IMR-90 (cell line): ENCODE measurements at places on chromosomes 16 and 17. TPM values are rescaled to one million over a fixed set of nuclear protein-coding genes. Genes with fewer than 3 reads are reported as not detected.

GRCh38 chr16:67430504-67430976 is 381 bp upstream of the HSD11B2 start:
- DNase-seq: no peak

The AKAP10 gene
- 18.3 and 18.6 TPM in 2 replicates for total RNA-seq

DNA sequence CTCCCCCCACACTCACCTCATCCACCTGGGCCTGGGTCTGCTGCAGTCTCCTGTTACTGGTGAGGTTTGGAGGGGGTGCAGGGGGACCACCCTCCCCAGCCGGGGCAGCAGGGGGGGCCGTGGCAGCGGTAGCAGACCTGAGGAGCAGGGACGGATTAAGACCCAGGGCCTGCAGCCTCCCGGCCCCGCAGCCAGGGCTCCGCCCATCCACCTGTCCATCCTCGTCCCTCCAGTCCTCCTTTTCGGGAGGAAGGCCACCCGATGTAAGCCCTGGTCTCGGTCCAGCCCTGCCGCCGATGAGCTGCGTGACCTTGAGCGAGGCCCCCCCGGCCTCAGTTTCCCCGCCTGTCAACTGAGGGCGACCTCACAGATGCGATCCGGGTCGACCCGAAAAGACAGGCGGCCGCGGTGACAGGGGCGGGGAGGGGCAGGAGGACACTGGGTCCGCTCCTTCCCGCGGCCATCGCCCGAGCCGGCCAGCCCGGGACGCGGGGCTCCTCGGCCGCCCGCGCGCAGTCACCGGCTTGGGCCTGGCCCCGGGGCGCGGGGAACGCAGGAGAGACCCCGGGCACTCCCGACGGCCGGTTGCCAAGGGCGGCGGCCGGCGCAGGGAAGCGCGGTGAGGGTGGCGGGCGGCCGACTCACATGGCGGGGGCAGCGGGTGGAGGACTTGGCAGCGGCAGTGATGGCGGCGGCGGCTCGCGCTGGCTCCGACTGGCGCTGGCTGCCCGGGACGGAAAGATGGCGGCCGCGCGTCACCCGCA is at the start of gene VAMP2:
Gene VAMP2, minus strand, starts transcription at position 716 of the 764 bp plus-strand sequence. Its CDS starts 69 bp downstream, at position 647.
- peak; percentile 50 for DNase-seq

DNA sequence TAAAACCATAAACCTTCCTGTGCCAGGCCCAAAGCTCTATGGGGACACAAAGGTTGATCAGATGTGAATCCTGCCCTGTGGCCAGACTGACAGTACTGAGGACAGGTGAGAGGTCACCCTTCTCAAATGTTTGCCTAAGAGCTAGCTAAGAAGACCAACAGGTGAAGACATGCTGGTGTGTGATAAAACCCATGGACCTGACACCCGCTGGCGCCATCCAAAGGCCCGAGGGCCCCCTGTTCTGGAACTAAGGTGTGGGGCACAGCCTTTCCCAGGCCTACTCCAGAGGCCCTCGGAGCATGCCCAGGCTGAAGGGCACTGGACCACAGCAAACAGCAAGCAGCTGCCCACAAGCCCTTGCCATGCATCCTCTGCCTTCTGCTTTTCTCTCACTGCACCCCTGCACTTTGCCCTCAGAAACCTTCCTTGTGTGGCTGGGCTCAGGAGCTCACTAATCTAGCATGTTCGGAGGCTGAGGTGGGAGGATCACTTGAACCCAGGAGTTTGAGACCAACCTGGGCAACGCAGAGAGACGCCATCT is 5.2 kb upstream of the CDK3 start:
- no peak for DNase-seq

- DNase-seq: no peak
Measured at GRCh38 chr17:75808549-75808904, 23.9 kb downstream of the UNK start.

DNA sequence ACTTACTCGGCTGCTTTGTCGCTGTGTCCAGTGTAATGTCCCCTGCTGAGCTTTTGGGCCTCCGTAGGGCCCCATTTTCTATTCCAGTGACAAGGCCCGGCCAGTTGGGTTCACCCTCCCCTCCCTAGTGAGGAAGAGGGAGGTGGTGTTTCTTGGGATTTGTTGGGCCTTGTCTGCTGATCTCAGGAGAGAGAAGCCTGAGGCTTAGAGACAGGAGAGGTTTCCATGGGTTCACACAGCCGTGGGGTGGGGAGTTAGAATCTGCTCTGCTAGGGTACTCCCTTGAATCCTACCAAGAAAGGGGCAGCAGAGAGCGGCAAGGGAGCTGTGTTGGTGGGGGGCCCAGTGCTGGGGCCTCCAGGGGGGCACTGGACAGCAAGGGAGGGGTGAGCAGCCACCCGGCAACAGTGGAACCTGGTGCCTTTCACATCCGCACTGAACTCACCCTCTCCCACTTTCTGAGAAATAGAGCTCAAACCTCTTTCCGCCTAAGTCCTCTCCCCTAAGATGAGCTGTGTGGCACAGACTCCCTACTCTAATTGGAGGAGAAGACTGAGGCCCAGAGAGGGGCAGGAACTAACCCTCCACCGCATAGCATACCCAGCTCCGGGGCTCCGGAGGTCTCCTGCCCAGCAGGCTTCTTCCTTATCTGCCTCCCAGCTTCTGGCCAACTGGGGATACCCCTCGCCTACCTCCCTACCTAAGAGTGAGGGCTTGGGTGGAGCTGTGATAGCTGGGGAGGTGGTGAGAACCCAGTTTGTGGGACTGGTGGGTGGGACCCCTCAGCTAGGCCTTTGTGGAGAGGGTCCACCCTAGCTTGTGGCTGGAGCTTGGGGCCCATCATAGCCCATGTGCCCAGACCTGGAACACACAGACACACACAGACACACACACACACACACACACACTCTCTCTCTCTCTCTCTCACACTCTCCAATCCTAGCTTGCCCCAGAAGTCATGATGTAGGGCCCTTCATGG is 6.8 kb downstream of the TBKBP1 start:
- no peak for DNase-seq

The NTN1 gene
- under 0.01 TPM in 1 of 2 replicates, not detected in the other for total RNA-seq

DNA sequence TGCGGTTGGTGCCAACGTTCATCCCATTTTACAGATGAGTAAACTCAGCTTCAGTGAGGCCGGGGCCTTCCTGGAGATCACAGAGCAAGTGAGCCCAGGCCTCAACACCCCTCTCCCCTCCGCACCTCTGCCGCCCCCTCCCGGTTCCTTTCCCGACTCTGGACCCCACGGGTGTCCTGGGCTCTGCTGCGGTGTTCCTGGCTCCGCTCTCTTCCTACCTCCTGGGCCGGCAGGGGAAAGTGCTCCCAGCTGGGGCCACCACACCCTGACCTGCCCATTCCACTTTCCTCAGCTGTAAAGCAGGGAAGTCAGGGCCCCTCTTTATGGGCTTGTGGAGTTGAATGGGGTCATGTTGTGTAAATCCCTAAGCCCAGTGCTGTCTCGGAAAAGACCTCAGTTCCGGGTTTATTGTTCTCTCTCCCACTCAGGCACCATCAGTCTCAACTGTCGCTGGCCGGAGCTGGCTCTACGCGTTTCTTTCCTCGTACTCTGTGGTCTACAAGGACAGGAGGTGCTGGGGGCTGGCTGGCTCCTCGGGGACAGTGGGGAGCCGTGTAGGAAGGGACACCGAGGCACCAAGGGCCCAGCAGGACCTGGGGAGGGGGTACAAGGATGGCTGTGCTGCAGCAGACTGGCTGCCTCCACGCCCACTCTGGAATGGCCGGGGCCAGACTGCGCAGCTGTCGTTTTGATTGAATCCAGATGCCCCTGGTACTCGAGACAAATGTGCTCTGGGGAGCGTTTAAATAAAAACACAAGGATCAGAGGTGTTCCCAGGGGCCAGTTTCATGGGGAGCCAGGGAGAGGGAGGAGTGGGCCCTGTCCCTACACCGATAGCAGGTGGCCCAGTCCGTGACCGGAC is 21.7 kb upstream of the ACSF3 start:
- DNase-seq: no peak

GRCh38 chr17:81422776-81423697 is 27.8 kb downstream of the BAHCC1 start:
- peak; percentile 96 for DNase-seq

- DNase-seq: no peak
Measured at GRCh38 chr17:69412251-69412671, 2.2 kb upstream of the MAP2K6 start.

DNA sequence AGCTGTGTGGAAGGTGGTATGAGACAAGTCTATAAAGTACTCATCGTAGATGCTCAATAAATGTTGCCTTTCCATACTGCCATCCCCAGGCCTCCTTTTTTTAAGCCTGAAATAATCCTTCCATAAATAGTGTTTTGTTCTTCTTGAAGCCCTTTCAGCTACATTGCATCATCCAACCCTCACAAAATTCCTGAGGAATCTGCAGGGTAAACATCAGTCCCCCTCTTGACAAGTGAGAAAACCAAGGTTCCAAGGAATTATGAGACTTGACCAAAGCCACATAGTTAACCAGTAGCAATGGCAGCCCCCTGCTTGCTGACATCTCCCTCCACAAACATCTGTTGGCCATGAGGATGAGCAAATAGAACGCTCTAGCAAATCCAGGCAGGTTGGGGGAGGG is 89.7 kb upstream of the CCL1 start:
- no peak for DNase-seq

- DNase-seq: no peak
Measured at GRCh38 chr17:82405051-82405450, 13.1 kb upstream of the HEXD start.

The TXNL4B gene
- 5.4 and 6.1 TPM in 2 replicates for total RNA-seq

GRCh38 chr17:2179615-2180295 is 123.8 kb downstream of the SMG6 start:
- peak; percentile 98 for DNase-seq

GRCh38 chr17:59292174-59292523 is 39.3 kb upstream of the YPEL2 start:
- no peak for DNase-seq

- no peak for DNase-seq
Measured at GRCh38 chr17:31522284-31522931, 130.9 kb downstream of the RAB11FIP4 start.

DNA sequence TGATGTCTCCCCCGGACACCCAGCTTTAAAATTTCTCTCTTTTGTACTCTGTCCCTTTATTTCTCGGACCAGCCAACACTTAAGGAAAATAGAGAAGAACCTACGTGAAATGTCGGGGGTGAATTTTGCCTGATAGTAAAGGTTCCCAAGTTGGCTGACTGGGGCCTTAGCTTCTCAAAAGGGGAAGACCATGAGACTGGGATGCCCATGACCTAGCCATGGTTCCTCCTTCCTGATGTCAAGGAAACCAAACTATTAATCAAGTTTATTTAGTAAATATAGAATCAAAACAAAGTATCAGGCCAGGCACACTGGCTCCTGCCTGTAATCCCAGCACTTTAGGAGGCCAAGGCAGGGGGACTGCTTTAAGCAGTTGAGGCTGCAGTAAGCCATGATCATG is 2.4 kb upstream of the EIF1 start:
- no peak for DNase-seq

GRCh38 chr16:69435977-69436820 is 11.8 kb downstream of the CYB5B start:
- no peak for DNase-seq

- DNase-seq: no peak
Measured at GRCh38 chr16:30839523-30840227, 52.7 kb upstream of the ZNF629 start.

DNA sequence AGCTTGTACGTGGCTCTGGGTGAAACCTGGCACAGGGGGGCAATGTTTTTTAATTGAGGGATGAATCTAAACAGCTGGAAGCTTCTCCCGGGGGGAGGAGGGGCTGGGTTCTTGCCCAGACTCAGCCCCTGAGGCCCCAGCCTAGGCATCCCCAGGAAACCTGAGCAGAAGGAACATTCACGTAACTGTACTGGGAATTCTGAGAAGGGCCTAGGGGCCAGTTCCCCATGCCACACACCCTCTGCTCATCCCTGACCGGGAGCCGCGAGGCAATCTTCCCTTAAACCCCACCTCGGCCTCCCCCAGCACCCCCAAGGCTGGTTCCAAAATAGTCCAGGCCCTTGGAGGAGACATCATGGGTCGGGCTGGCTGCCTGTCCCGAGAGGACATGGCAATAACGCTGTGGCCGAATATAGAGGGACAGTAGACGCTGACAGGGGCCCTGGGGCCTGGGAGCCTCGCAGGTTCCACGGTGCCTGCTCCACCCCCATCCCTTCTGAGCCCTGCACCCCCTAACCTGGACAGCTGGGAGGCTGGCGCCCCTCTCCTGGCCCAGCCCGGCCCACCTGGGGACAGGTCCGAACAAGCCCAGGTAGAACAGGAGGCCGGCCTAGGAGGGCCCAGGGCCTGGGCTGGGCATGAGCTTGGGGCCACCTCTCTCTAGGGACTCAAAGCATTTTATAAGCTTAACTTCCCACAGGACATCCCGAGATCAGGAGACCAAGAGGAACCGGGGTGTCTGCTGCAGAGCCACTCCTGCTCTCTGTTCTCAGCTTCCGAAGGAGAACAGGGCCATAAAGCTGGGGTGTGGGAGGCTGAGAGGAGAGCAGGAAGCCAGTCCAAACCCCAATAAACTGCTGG is 83.2 kb upstream of the TOB1 start:
- DNase-seq: no peak

The ACTG1 gene
- 12,144 and 15,732 TPM in 2 replicates for total RNA-seq

- no peak for DNase-seq
Measured at GRCh38 chr16:725463-726187, 618 bp downstream of the CCDC78 start.

The KRTAP2-4 gene
- total RNA-seq: not detected in 2 replicates

- no peak for DNase-seq
Measured at GRCh38 chr17:35006961-35007360, 26.6 kb downstream of the LIG3 start.

DNA sequence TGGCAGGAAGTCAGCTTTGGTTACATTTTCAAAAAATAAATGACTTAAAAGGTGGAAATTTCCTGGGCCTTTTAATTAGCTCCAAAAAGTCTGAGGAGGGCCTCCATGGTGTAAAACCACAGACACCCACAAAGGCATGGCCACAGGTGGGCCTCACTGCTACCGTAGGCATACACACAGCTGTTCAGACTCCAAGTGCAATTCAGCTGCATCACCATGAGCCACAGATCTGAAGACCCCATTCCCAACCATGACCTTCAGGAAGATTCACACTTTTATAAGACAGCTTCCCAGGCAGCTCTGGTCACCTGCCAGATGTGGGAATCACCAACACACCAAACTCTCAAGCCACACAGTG is 20.6 kb downstream of the CSNK2A2 start:
- no peak for DNase-seq

The ANKFN1 gene
- under 0.01 TPM in 1 of 2 replicates, not detected in the other for total RNA-seq

The ZNF469 gene
- total RNA-seq: 1.1 and 1.4 TPM in 2 replicates

DNA sequence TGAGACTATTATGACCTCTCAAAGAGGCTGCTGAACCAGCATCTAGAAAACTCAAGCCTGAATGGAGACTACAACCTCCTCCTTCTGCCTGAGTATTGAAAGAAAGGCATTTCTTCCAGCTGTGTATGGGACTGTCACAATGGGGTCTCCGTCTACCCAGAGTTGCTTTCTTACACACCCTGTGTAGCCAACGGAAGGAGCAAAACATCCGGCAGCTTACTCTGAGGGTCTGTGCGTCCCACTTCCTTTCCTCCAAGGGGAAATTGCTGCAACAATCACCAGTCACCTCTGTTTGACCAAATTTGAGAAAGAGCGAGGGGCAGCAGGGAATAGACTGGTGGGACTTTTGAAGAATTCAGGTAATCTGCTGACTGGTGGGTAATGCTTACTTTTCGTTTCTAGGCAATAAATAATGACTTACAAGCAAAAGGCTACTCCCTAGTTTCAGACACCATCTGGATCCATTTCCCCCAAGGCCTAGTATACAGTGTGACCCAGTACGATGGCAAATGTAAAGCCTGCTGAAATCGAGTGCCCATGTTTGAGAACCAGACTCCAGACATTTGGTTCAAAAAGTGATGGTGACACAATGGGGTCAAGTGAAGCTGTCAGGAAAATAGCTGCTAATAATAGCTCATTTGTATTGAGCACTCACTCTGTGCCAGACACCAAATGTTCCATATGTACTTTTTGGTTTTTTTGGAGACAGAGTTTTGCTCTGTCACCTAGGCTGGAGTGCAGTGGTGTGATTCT is 81.7 kb downstream of the YPEL2 start:
- no peak for DNase-seq
